ENCODE measurements at places on chromosomes 6 and 20.

- DNase-seq = no peak
Observed at GRCh38 chr6:118579786-118580185, 31.7 kb downstream of the PLN start.

GRCh38 chr20:52289956-52290565 is 98.5 kb upstream of the ZFP64 start:
- no peak for DNase-seq

- DNase-seq = peak; percentile 20
Observed at GRCh38 chr20:45306431-45306982, at the start of gene RBPJL. Gene RBPJL (plus strand): TSS chr20:45306840. CDS start chr20:45306923, 83 bp downstream.

DNA sequence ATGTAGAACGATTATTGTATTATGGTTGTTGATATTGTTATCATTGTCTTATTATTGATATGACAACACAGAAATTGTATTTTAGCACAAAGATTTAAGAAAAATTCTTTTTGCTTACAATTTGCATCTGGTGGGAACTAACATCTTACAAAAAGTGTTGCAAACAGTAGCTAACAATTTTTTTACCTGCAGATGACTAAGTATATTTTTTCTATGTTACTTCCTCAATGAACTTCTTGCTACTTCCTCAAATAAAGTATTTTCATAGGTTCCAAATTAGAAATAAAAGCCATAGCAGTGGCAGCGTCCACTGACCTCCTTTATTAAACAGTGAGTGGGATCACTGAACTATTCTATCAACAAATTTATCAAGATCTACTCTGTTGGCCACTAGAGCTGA is 847.0 kb downstream of the PHF3 start:
- DNase-seq = no peak

DNA sequence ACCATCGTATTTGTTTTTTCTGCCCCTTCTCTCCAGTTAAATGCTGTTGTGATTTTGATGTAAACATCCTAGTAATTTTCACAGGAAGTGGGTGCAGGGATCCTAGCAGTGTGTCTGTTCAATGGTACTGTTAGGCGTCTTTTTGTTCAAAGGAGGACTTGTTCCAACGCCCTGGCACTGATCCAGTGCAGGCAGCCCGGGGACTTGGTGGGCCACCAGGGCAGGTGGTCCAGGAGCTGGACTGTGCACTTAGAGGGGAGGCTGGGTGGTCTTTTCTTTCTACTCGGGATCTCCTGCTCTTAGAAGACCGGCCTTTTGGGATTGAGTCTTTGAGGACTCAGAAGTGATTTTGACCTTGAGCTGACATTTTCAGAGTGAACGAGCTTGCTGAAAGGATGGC is 41.1 kb upstream of the NKX2-2 start:
- no peak for DNase-seq

GRCh38 chr6:128474481-128474880 is 45.9 kb downstream of the PTPRK start:
- DNase-seq = no peak

DNA sequence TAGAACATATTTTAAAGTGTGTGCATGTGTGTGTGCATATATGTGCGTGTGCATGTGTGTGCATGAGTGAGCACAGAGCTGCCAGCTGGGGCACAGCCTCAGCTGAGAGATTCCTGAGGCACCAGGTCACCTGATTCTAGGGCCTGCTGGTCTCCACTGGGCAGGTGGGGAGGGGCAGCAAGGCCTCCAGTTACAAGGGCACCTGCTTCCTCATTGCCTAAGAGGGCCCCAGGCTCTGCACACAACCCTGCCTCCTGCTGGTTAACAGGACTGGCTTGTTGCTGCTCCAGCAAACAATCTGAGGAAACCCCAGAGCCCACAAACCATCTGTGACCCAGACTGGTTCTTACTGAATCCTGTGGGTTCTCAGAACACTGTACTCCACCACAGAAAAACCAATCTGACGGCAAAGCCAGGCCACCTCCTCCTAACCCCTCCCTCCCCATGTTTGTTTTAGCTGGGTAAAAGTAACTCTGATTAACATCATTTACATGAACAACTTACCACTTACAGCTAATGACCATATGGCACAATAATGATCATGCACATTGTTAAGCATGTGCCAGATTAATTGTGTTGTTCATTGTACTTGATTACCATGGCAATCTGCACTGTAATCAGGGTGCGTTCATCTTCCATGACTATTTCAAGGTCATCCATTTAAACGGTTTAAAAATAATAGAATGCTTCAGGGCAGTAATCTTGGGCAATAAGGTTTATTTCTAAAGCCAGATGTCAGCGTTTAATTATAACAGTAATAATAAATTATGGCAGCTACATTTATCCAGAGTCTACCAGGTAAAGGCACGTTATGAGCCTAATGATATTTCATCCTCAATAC is 23.1 kb upstream of the UBE2J1 start:
- DNase-seq = peak; percentile 36

GRCh38 chr6:33789550-33789895 is 593 bp upstream of the LEMD2 start:
- DNase-seq = no peak

- no peak for DNase-seq
Observed at GRCh38 chr6:37840940-37841300, 21.4 kb downstream of the ZFAND3 start.

GRCh38 chr6:167134448-167135328 is 11.8 kb downstream of the CCR6 start:
- no peak for DNase-seq

DNA sequence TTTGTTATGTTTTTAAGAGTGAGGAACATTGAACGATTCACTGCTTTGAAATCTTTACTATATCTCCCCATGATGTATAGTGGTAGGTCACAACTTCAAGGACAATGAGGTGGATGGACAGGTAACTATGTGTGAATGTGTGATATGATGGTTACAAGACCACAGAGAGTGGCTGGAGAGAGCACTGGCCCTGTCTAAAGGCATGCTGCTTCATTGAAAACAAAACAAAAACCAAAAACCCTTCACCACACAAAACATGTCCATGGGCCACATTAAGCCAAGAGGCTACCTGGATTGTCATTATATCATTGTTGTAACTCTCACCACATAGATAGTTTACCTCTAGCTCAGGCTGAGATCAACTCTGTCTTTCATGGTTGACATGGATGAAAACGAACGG is 180.6 kb upstream of the TENT5A start:
- no peak for DNase-seq

DNA sequence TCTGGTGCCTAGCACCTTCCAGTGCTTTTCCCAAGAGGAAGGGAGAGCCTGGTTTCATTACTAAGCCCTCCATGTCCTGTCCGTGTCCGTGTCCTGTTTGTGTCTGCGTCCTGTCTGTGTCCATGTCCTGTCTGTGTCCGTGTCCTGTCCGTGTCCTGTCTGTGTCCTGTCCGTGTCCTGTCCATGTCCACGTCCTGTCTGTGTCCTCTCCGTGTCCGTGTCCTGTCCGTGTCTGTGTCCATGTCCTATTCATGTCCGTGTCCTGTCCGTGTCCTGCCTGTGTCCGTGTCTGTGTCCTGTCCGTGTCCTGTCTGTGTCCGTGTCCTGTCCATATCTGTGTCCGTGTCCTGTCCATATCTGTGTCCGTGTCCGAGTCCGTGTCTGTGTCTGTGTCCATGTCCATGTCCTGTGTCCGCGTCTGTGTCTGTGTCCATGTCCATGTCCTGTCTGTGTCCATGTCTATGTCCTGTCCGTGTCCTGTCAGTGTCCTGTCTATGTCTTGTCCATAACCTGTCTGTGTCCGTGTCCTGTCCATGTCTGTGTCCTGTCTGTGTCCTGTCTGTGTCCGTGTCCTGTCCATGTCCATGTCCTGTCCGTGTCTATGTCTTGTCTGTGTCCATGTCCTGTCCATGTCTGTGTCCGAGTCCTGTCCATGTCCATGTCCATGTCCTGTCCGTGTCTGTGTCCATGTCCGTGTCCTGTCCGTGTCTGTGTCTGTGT is 54.4 kb upstream of the BHLHE23 start:
- no peak for DNase-seq

- DNase-seq = no peak
Observed at GRCh38 chr6:257031-257725, 35.1 kb upstream of the DUSP22 start.

DNA sequence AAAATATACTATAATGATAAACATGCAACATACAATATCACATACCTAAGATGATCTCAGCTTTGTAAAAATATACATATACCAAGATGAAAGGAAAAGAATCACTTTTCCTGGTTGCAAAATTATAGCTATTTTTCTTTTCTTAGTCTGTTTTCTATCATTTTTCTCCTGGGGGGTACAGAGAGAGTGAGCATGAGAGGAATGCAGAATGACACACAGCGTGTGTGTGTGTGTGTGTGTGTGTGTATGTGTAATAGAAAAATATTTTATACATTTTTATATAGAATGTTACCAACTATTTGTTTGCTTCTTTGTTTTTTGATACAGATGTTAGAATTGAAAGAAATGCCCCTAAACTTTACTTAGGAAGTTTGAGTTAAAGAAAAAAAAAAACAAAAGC is 64.3 kb downstream of the FAM83B start:
- no peak for DNase-seq

DNA sequence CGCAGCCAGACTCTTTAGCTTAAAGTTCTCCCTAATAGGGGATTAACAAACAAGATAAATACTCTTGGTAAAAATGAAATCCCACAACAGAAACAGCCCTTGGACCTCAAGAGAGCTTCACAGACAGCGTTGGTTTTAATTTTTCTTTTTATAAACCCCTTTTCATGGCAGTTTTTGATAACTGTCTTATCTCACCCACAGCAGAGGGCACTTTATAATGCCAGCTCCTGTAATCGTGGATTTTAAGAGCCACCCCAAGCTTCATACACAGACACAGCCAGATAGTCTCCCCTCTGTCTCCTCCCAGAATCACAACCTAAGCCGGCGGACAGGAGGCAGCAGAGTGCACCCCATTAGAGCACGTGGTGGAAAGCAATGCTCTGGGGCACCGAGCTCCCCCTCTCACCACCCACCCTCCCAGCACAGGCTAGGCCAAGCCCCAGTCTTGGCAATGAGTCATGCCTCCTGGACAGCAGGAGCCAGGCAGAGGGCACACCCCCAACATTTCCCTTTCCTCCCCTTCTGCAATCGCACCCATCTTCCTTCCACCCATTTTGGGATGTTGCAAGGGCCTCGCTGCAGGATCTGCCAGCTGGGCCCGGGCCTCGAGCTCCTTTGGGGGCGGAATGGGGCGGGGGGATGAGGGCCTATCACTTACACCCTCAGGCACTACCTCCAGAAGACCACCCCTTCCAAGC is 2.4 kb downstream of the JAG1 start:
- DNase-seq = no peak

DNA sequence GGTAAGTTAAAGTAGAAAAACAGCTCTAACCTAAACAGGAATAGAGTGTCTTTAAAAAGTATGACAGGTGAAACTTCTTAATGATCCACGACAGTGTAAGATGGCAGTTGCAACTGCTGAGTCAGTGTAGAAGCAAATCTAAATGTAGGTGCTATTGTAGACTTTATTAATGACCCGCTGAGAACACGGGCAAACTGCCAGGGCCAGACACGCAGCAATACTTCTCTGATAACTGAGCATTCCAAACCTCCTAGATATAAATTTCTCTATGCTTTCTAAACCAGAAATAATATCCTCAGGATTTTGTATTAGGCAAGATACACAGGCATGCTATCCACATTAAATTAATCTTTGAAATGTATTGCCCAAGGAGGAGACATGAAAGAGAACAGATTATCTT is 1076.4 kb downstream of the HACE1 start:
- no peak for DNase-seq

DNA sequence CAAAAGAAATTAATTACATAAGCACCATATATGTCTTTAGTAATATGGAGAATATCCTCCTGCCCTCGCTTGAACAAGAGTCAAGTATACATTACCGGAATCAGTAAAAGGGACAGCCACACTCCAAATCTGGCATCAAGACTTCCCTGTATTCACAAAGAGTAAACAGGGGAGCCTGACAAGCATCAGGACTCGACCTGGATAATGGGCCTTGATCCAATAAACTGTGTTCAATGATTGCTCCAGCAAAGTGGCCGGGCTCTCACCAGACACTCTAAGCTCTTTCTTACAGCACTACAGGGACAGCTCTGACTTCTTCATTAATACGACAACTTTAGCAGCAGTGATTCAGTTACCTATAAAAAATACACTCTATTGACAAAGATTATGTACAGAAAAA is 307.9 kb upstream of the POU3F2 start:
- DNase-seq = no peak

GRCh38 chr6:106103728-106104109 is 17.6 kb downstream of the PRDM1 start:
- DNase-seq = peak; percentile 16

DNA sequence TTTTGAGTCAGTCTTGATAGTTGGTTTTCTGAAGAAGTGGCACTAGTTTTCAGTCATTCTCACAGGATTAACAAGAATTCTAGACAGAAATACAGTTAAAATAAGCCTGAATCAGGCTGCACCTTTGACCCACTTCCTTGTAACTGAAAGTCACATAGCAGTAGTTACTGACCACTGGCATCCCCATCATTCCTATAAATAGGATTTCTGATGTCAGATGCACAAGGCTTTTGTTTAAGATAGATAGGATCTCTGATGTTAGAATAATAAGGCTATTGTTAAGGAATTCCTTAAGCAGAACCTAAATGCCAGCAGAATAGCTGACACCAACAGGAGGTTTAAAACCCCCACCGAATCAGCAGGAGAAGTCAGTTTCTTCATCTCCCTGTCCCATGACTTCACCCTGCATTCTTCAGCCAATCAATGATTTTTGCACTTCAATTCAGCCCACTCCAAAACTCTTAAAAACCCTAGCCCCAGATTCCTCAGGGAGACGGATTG is 30.6 kb upstream of the ZBTB24 start:
- DNase-seq = no peak

DNA sequence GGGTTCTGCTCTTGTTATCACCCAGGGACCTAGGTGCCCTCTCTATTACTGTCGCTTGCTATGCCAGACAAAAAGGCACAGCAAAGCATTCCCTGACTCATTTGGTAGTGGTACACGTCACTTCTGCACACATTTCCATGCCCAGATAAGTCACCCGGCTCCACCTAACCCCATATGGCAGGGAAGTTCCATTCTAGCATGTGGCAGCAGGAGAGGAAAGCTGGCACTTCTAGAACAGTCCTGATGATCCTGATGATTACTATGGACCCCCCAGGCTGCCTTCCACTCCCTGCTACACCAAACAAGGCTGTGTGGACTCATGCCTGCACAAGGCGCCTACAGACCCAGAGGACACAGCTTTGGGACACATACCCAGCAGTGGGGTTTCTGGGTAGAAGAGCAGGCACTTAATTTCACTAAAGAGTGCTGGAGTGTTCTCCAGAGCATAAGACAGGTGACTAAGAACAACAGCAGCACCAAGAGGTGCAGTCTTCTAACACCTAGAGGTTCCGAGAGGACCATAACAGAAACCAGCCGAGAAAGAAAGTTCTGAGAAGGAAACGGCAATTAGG is 53.5 kb upstream of the NELFCD start:
- no peak for DNase-seq

DNA sequence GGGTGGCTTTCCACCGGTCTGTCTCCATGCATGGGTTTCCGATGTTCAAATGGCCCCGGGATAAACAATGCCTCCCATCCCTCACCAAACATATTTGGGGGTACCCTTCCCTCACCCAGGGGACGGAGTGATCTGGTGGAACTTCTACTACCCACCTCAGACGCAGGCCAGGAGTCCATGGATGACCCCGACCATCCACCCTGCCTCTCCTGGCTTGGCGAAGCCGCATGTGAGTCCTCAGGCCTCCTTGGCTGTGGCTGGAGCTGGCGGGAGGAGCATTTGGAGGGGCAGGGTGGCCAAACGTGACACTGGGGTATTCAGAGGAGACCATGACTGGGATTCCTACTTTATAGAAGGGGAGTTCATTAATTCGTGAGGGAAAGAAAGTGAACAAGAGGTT is 45.9 kb upstream of the FRMD1 start:
- DNase-seq = no peak

Measured in stimulated activated CD8-positive, alpha-beta memory T cell treated with anti-CD3 and anti-CD28 coated beads, Interleukin-2, amount 100 ng/mL, for 1 hour (primary cell).